ENCODE measurements at places on chromosomes 5 and 9.

GRCh38 chr5:57937501-57938173, 455.0 kb upstream of the ACTBL2 start:
- no peak for DNase-seq

- no peak for DNase-seq
Measured at GRCh38 chr5:142847898-142848790, 78.0 kb downstream of the ARHGAP26 start.

- no peak for DNase-seq
Measured at GRCh38 chr9:75880618-75881017, 9.9 kb upstream of the PCSK5 start.

GRCh38 chr9:114674798-114675540, 7.0 kb downstream of the TEX48 start:
- DNase-seq, result no peak

GRCh38 chr5:88815050-88815789, 67.8 kb downstream of the MEF2C start:
- DNase-seq, result no peak

DNA sequence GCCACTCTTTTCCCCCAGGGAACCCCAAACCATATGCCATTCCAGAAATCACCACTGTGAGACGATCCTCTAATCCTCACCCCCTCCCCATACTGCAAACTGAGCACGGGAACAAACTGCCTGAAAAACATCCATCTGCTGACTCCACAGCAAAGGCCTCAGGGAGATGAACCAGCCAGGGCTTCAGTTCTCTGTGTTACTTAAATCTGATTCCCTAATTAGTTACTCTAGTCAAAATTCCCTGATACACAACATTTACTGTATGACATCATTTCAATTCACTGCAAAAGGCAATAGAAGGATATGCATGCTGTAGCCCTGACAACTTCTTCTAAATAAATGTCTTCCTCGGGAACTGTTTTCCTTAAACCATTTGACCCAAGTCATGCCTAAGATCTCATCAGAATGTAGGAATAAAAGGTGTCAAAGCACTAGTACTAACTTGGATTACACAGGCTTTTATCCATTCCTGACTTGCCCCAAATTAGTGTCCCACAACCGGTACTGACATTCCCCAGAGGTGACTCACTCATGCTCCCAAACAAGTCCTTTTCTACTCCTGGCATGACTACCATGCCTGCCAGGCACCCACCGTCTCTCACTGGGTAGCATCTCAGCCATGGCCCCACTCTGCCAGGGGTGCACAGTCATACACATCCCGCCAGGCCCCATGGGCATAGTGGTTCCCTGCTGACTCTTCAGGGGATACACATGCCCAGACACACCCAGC, 35.0 kb downstream of the MTX3 start:
- DNase-seq, result no peak

DNA sequence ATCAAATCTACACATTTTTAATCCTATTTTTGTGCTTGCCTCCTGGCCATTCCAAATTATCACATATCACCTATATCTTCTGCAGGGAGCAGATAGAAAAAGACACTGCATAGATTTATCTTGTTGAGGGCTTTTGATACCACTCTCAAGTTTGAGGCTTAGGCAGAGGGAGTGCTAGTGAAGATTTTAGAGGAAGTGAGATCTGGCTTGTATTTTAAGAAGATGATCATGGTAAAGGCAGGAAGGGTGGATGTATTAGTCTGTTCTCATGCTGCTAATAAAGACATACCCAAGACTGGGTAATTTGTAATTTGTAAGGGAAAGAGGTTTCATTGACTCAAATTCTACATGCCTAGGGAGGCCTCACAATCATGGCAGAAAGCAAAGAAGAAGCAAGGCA, 220.9 kb upstream of the TUT7 start:
- no peak for DNase-seq

- DNase-seq, result no peak
Measured at GRCh38 chr5:78638423-78638822, 10.1 kb downstream of the LHFPL2 start.

DNA sequence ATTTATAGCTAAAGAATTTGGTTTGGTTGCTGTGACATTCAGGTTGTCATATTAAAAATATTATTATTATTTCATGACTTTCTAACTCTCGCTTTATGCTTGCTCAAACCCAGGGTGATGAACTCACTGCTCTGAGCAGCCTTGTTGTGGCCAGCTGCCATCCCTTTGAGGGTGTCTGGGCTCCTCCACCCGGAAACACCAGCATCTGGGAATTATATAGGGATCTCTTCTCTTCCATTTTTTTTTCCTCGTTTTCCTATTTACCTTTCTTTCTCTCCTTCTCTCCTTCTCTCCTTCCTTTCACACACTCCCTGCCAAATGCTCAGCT, 355.8 kb upstream of the SMARCA2 start:
- DNase-seq, result no peak

DNA sequence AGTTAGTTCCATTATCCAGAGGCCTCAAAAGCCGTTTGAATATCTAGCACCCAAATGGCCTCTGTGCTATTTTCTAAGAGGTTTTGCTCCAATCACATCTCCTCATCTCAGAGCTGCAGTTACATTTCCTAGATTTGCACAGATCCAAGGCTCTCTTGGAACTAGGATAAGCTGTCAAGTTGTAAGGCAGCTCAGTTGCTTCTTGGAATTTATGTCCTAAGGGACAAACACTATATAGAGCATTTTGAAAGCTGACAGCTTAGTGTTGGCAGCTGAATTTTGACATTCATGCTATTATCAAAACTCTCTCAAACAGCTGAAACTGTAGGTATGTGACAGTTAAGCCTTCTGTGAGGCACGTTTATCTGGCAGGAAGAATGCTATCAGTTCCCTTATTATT, 97.0 kb downstream of the MACIR start:
- DNase-seq, result no peak

DNA sequence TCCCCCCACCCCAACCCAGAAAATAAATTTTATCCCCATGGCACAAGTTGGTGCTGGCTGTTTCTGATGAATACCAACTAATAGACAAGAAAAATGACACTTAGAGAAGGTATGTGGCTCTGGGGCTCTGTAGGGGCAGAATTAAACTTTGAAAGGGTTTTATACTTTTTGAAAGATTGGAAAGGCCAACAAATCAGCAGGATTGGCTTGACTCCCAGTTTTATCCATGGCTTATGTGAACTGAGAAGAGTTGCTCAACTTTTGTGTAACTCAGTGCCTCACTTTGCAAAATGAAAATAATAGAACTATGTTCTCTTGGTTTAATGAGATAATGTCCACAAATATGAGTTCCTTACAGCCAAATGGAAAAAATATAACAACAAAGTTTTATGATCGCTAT, 288.9 kb upstream of the KIF2A start:
- DNase-seq, result no peak

DNA sequence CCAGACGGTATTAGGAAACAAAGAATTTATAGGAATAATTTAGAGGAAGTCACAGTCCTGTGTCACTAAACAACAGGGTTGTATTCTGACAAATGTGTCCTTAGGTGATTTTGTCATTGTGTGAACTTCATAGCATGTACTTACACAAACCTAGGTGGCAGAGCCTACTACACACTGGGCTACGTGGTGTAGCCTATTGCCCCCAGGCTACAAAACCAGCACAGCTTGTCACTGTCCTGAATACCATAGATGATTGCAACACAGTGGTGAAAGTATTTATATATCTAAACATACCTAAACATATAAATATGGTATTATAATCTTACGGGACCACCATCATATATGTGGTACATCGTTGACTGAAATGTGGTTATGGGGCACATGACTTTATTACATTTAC, 69.3 kb downstream of the COL23A1 start:
- DNase-seq, result no peak

- no peak for DNase-seq
Measured at GRCh38 chr9:126418608-126419007, 92.0 kb downstream of the MVB12B start.

- no peak for DNase-seq
Measured at GRCh38 chr5:132445930-132446329, 44.6 kb downstream of the IRF1 start.

GRCh38 chr9:77649109-77649812, 1.1 kb upstream of the GNA14 start:
- no peak for DNase-seq

GRCh38 chr5:133709209-133709725, 96.9 kb upstream of the FSTL4 start:
- DNase-seq, result peak; percentile 17

DNA sequence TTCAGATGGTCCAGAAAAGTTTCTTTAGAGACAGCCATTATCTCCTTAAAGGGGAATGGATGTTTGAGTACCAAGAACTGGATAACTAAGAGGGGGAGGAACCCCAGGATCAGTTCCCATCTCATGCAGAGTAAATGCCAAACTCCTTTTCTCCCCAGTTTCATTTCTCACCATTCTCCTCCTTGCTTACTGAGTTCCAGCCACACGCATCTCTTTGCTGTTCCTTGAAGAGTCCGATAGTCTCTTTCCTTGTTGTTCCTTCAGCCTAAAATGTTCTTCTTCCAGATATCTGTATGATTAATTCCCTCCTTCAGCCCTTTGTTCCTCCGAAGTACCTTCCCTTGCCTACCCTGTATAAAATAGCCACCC, 30.0 kb downstream of the KDM4C start:
- DNase-seq, result no peak

- no peak for DNase-seq
Measured at GRCh38 chr5:91532281-91532680, 149.2 kb upstream of the ARRDC3 start.

- no peak for DNase-seq
Measured at GRCh38 chr5:151676314-151676712, 10.4 kb downstream of the SPARC start.

- peak; percentile 61 for DNase-seq
Measured at GRCh38 chr9:98455256-98456155, 200.1 kb upstream of the TBC1D2 start.

GRCh38 chr5:40654377-40654991, 25.2 kb upstream of the PTGER4 start:
- DNase-seq, result no peak

- DNase-seq, result no peak
Measured at GRCh38 chr9:92561374-92562330, 25.9 kb upstream of the ECM2 start.

All from coronary artery (tissue), 2 donors.